ENCODE measurements at places on chromosomes 3 and 15.
A peak's percentile ranks its signal among the peaks of the same experiment; 100 is the strongest.

DNA sequence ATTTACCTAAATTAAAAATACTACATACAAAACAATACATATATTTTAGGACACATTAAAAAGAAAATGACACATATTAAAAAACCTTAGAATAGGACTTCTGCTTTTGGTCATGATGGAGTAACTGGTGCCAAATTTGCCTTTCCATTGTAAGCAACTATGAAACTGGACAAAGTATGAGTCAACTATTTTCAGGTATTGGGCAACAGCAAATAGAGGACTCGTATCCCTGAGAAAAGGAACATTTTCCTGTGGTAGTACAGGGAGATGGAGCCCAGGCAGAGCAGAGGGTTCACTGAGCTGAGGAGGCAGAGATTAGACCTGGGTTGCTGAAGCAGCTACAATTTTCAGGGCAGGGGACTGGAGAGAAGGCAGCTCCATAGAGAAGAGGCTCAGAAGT lies 14.7 kb downstream of the CCR1 start:
- DNase-seq, result no peak

GRCh38 chr15:89330119-89330518 lies 4.5 kb downstream of the POLG start:
- DNase-seq, result no peak

DNA sequence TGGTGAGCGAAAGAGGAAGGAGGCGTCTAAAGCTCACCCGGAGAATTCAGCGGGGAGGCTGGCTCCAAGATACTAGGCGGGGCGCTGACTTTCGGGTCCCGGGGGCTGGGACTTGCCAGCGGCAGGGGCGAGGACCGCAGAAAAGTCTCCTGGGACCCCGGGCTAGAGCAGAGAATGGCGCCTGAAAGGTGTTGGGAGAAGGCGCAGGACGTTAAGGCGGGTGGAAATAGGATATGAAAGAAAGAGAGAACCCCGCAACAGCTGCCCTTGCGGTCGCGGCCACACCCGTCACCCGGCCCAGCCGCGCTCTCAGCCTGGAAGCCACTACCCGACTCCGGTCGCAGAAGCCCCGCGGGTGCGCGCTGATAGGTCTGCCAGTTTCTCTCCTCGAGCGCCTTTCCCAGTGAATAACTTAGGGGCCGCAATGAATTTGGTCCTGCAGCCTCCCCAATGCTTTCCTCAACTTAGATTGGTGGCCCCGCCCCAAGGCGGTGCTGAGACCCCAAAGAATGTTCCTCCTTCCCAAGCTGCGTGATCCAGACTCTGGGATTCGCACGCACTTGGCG lies 604 bp downstream of the LTK start:
- no peak for DNase-seq

GRCh38 chr15:88745696-88746095 lies 57.5 kb upstream of the ACAN start:
- no peak for DNase-seq

DNA sequence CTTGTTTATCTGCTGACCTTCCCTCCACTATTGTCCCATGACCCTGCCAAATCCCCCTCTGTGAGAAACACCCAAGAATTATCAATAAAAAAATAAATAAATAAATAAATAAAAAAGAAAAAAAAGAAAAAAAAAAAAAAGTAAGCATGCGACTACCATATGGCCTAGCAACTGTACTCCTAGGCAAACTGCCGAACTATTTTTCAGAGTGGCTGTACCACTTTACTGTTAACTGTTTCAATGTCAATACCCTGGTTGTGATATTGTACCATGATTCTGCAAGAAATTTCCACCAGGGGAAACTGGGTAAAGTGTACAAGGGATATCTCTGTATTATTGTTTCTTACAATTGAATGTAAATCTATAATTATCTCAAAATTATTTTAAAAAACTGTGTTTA lies 41.3 kb upstream of the MAP4 start:
- no peak for DNase-seq

- DNase-seq, result peak; percentile 82
These were observed 36.5 kb downstream of the DZIP1L start for GRCh38 chr3:138078901-138079344.

- DNase-seq, result no peak
These were observed 5.8 kb downstream of the PRKCD start for GRCh38 chr3:53166781-53167291.

- no peak for DNase-seq
These were observed 289.5 kb downstream of the NEK10 start for GRCh38 chr3:27079427-27080257.

DNA sequence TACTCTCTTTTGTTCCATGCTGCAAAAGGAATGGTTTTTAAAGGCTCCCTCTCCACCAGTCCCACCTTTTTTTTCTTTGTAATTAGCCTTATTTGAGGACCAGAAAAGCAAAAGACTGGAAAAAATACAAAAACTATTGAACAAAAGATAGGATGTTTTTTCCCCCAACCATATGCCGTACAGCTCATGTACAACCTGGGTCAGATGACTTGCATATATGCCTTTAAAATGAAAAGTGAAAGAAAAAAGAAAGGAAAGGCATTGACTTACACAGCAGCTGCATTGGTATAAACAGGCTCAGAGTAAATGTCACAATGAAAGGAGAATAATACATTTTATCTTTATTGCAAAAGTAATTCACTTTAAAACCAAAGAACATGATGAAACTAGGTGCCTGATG lies 69.5 kb upstream of the CMC1 start:
- DNase-seq, result no peak

DNA sequence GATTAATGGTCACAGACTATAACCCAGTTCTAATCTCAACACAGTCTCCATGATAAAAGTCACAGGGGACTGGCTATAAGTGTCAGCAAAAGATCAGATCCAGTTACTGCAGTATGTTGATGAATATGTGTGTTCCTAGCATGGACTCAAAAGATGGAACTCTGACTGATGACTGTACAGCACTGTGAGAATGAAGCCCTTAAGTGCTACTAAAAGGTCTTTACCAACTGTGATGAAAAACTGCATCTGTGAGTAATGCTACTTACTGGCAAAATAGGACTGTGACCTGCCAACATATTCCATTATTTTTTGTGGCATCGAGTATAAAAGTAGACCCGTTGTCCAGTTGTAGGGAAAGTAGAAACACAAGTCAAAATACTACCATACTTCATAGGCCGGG lies 284.2 kb downstream of the ROBO2 start:
- no peak for DNase-seq

DNA sequence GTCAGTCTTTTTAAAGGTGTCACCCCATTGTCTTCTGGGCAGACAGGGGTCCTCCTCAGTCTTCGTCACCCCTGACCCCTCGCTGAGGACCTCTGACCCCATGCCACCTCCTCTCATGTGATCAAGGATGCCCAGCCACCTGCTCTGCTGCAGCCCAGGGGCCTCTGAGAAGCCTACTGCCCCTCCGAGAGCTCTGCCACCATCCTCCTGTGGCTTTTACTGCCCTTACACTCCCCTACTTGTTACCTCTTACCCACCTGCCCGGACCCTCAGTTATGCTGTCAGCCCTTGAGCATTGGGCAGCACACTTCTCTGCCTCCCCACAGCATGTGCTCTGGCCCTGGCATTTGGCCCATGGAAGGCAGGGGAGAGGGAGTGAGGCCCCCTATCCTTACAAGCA lies 123.2 kb downstream of the LRRK1 start:
- no peak for DNase-seq

GRCh38 chr3:107681396-107681795 lies 158.6 kb downstream of the BBX start:
- DNase-seq, result no peak

DNA sequence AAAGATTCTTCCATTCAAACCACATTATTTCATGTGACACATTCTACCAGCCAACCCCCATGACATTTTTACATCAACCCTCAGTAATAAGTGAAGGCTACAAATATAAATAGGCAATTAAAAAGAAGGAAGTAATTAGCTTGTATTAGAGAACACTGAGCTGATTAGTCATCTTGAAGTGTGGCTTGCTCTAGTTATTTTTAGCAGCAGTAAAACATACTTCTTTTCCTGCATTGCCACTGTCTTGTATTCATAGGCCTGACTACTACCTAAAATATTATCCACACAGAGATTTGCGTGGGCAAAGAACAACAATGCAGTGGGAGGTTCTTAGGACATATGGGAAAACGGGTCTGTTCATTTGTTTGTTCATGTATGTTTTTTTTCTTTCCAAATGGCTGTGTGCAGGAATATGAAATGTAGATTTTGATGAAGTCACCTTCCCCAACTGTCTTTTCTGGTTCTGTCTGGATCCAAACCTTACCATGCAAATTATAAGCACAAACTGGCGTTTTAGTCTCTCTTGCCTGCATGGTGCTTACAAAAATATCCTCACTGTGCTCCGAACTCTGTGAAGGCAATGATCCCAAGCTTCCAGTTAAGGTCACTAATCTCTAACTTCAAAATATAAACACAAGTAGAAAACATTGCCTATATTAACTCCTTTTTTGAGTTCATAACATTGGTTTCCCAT lies 31.5 kb upstream of the TM4SF4 start:
- DNase-seq, result no peak

GRCh38 chr3:45955706-45956105 lies 12.4 kb downstream of the CXCR6 start:
- DNase-seq, result no peak

- DNase-seq, result no peak
These were observed 1.1 kb downstream of the TM4SF18 start for GRCh38 chr3:149332227-149332765.

- DNase-seq, result no peak
These were observed 34.7 kb downstream of the NUSAP1 start for GRCh38 chr15:41367418-41367817.

GRCh38 chr15:99504823-99505551 lies 60.8 kb upstream of the MEF2A start:
- no peak for DNase-seq

GRCh38 chr3:174397848-174398247 lies 461.3 kb upstream of the NAALADL2 start:
- DNase-seq, result no peak

- DNase-seq, result no peak
These were observed 58.1 kb downstream of the CD200 start for GRCh38 chr3:112390783-112391641.

DNA sequence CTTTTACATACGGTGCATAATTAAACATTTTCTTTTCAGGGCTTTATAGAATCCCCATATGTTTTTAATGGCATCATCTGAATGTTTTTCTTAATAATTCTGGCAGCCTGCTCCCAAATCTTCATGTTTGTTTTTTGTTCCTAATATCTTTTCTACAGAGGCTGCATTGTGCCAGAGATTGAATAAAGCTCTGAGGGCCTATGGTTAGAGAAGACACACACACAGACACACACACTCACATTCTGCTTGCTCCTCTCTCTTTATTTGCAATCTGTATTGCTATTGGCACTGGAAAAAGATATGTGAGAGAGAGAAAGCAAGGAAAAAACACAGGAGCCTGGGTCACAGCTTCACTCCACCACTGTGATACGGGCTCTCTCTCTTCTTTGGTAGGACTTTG lies 136.0 kb downstream of the MECOM start:
- no peak for DNase-seq

GRCh38 chr3:47722859-47723258 lies 58.8 kb downstream of the SMARCC1 start:
- DNase-seq, result no peak

DNA sequence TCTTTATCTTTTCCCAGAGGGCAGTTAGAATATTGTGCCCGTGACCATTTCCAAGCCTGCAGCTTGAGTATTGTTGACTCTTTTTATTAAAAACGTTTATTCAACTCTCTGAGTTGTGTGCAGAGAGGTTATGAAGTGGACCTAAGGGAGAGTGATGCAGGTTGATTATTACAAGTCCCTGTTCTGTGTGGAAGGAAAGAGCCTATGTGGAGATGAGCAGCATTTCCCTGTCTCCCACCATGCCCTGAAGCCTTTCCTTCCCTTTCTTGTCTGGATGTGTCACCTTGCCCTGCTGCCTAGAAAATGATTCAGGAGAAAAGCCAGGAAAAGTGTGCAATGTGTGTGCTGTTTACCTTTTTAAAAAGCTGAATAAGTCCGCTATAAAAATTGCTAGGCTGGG lies 19.4 kb downstream of the ZPLD1 start:
- DNase-seq, result no peak

DNA sequence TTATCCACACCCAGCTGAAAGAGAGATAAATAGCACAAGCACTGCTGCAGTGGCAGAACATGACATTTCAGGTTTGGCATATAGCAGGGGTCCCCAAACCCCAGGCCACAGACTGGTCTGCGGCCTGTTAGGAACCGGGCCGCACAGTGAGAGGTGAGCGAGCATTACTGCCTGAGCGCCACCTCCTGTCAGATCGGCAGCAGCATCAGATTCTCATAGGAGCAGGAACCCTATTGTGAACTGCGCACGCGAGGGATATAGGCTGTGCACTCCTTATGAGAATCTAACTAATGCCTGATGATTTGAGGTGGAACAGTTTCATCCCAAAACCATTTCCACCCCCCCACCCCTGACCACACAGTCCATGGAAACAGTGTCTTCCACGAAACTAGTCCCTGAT lies 54.6 kb downstream of the CCR4 start:
- no peak for DNase-seq

- no peak for DNase-seq
These were observed 3.8 kb downstream of the SUCNR1 start for GRCh38 chr3:151877269-151877668.

GRCh38 chr3:30502051-30502741 lies 104.2 kb upstream of the TGFBR2 start:
- no peak for DNase-seq

- no peak for DNase-seq
These were observed 5.4 kb upstream of the CGNL1 start for GRCh38 chr15:57370929-57371328.

GRCh38 chr3:100641471-100642032 lies 32.2 kb downstream of the ADGRG7 start:
- DNase-seq, result no peak

- DNase-seq, result no peak
These were observed 37.3 kb downstream of the DZIP1L start for GRCh38 chr3:138078096-138078495.

GRCh38 chr3:112582244-112582874 lies 20.5 kb downstream of the SLC35A5 start:
- DNase-seq, result peak; percentile 77

DNA sequence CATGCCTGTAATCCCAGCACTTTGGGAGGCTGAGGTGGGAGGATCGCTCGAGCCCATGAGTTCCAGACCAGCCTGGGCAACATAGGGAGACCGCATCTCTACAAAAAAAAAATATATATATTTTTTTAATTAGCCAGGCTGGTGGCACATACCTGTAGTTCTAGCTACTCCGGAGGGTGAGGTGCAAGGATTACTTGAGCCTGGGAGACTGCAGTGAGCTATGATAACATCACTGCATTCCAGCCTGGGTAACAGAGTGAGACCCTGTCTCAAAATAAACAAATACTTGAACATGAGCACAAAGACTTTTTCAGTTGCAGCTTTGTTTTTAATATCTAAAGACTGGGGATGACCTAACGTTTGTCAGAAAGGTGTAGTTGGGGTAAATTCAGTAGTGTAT lies 31.3 kb upstream of the GATM start:
- DNase-seq, result no peak

- DNase-seq, result no peak
These were observed 7.3 kb downstream of the ST3GAL6 start for GRCh38 chr3:98770261-98771039.

DNA sequence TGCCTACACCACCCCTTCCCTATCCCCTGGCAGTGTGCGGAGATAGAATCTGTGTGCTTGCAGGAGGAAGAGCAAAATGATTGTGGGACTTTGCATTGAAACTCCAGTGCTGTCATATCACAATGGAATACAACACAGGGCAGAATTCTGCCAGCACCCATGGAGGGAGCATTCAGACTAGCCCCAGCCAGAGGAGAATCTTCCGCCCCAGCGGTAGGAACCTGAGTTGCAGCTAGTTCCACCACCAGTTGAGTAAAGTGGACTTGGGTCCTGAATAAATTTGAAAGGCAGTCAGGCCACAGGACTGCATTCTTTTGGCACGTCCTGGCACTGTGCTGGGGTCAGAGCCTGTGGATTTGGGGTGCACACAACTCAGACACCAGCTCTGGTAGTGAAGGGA lies 27.5 kb downstream of the NCBP2 start:
- DNase-seq, result no peak

All from A549 (cell line).